ENCODE measurements at places on chromosomes 12 and 14.

GRCh38 chr14:34971801-34972200 is 11.0 kb upstream of the SRP54 start:
- no peak for DNase-seq

DNA sequence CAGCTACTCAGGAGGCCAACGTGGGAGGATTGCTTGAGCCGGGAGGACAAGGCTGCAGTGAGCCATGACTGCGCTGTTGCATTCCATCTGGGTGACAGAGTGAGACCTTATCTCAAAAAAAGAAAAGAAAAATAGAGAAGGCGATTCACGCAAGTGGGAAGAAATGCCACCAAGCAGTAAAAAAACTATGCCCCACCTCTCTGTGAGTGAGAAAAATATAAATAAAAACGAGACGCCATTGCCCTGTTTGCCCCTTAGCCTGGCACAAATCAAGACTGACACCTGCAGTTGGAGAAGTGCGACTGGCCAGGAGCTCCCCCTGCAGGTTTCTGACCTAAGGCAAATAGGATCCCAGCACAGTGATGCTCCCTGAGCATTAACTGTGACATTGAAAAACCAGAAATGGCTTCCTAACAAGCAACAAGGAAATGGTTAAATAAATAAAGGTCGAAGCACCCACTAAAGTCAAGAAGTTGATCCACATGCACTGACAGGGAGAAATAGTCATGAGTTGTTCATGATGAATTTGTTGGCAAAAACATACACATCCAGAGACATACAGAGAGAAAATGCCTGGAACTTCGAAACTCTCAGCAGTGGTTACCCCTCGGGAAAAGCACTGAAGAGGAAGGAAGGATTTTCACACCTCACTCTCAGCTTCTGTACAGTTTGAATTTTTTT is 21.1 kb downstream of the GSC start:
- peak; percentile 49 for DNase-seq

DNA sequence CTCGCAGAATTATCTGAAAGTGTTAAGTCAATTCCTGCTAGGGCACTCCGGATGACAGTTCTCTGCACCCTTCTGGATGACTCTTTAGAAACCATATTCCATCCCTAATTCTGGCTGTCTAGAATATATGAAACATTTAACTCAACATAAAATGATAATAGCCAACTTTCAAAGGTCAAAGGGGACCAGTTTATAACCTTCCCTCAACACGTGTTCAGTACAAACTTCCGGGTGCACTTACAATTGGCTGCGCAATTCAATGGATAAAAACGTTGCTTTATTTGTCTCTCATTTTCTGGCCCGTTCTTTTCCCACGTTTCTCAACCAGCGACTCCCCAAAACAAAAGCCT is 1.3 kb downstream of the SBNO1 start:
- DNase-seq = peak; percentile 39

- no peak for DNase-seq
These were observed 850 bp downstream of the SMOC1 start for GRCh38 chr14:69880044-69880487.

DNA sequence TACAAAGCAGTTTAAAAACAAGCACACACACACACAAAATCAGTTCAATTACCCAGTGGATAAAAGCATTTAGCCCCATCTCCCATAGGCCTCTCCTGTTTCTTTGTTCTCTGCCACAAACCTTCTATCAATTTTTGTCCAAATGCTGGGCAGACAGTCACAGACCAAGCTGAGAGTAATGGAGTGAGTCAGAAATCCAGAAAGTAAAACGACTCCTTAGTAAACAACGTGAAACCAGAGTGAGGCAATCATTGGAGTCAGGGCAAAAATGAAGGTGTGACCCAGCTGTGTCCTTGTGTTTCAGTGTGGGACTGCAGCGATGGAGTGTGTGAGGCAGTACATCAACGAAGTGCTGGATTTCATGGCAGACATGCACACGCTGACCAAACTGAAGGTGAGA is 102.0 kb downstream of the PRIMA1 start:
- no peak for DNase-seq

DNA sequence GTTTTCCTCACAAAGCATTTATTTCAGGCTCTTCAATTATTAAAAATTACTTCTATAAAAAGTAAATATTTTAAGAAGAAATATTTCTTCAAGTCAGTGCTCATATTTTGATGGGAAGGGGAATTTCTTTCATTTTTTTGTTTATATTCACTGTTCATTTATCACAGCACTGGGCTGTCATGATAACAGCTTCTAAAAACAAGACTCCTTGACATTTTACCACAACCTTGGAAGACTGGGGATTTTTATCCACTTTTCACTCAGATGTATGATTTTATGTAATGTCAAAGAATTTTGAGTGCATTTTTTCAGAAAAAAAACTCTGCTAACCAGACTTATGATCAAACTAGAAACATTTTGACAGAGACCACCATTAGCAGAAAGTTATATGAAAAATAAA is 149.7 kb downstream of the PHLDA1 start:
- no peak for DNase-seq

DNA sequence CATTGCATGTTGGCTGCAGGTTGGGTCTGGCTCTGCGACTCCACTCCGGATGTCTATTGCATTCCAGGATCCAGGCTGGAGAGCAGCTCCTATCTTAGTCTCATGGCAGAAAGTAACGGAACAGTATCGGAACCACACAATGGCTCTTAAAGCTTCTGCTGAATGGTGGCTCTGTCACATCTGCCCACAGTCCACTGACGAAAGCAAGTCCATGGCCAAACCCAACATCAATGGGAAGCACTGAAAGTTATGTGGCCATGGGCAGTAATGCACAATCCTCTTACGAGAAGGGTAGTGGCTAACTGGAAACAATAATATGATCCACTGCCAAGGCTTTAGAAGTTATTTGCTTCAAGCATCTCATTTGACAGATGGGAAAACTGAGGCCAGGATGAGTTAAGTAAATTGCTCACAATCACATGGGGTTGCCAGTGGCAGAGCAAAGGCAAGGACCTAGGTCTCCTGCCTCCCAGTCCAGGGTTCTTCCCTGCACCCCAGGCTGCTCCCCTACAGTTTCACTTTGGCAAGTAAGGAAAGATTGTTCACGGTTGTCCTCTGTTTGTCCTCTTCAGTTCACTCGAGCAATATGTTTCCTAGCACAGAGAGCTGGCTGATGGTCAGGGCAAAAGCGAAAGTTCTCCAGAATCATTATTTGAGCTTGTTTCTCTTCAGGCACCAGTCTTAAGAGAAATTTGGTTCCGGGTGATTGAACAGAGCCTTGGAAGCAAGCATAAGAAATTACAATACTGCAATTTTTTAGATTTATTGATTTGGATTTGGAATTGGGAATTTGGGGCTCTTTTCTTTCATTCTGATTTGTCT is 54.2 kb downstream of the CKAP4 start:
- no peak for DNase-seq

GRCh38 chr14:50776522-50776921 is 54.4 kb downstream of the NIN start:
- no peak for DNase-seq

DNA sequence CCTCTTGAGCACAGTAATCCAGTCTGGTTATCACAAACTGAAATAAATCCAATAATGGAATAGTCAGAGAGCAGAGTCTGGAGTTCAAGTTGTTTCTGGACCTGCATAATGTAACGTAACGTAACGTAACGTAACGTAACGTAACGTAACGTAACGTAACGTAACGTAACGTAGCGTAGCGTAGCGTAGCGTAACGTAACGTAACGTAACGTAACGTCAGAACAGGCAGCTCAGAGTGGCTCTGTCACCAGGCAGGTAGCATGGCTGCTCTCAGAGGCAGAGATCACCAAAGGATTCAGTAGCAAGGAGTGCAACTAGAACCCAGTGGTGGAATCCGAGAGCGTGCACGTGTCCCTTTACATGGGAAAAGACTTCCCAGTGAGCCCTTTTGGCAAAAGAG is 85.7 kb upstream of the USP44 start:
- DNase-seq = no peak

DNA sequence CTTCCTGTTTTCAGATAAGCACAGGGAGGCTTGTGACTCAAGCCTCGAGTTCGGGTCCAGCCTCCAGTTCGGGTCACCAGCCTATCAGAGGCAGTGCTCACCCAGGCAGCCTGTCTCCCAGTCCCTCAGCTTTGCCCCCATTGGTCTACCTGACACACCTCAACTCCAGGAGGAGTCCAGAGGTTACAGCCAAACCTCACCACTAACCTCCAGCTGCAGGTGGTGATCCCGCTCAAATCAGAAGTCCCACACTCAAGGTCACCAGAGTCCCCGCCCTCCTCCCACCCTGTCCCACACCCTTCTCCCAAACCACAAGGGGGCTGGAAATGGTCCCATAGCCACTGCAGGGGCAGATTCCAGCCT is 42.1 kb downstream of the KDM2B start:
- peak; percentile 74 for DNase-seq

DNA sequence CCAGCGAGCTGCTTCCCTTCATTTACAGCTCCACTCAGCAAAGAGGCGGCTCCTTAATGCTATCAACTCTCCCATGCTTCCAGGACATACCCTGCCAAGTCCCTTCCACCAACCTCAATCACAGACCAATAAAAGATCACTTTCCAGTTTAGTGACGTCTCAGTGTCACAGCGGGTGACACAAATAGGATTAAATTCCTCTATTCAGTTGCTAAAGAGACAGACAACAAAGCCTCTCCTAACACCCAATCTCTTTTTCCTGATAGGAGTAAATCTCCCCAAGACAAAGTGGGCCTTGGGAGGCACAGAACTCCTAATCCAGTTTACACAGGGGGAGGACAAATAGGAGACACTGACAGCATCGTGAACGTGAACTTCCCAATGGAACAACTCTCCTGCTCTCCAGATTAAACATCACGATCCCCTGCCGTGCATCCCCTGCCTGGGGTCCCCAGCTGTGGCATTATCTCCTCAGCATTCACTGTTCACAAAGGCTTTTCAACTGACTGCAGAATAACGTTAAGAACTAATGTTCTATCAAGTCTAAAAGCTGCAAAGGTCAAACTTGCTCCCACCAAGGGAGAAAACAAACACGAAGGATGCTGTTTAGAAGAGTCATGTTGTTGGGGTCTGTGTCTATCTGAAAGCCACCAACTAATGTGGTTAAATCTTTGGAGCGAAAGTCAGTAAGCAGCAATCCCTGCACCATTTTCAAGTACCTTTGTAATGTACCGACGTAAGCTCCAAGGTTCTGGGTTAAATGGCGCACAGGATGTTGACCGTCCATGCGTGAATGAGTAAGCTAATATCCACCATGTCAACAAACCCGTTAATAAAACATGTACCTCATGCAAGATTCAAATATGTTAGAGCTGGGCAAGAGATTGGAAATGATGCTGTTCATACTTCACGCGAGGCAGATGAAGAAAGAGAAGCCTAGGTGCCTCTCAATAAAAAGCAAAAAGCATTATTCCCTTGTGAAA is 31.5 kb downstream of the TMEM132D start:
- DNase-seq = no peak

DNA sequence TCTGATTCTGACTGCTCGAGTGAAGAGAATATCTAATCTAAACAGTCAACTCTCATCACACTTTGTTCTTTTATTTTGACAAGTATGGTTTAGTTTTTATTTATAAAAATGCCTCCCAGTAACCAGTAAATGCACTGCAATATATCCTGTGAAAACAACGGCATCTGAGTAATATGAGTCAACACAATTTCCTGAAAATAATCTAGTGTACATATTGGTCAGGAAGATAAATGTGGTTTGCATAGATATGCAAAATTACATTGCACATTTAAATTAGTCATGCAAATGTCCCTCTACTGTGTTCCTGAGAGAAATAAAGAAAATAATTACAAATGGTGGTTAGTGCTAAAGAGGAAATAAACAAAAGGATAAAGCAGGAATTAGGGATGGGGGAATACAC is 1190.7 kb upstream of the SEL1L start:
- DNase-seq = no peak

GRCh38 chr14:49923442-49923841 is 30.6 kb downstream of the ARF6 start:
- no peak for DNase-seq

DNA sequence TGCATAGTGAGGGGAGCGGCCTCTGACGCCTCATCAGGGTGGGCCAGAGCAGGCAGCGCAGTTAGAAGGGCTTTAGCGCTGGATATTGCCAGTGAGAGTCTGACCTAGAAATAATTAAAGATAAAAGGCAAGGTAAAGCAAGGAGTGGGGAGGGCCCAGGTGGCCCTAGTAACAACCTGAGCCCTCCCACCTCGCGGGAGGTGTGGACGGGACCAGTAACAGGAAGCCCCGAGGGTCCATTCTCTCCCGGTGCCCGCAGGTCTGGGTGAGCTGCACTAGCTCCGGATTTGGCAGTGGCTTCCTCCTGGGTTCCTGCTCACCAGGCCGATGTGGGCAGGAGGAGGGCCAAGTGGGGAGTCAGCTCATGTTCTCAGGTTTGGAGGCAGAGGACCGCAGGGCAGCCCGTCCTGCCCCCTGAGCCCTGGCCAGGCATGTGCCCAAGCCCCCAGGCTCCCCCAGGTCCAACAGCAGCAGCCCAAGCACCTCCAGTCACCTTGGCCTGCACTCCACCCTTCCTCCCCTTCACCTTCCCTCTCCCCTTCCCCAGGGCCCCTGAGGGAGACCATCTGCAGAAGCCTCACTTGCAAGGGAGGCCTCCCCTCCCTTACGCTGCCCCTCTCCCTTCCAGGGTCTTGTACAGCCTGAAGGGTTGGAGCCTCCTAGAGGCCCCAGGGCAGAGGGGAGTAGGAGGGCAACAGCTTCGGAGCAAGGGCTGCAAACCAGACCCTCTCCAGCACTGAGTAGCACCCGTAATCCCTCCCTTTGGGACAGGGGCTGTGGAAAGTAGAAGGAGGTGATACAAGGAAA is 144.3 kb upstream of the FKBP4 start:
- DNase-seq = no peak

GRCh38 chr12:126953365-126953889 is 1313.5 kb upstream of the TMEM132C start:
- no peak for DNase-seq

DNA sequence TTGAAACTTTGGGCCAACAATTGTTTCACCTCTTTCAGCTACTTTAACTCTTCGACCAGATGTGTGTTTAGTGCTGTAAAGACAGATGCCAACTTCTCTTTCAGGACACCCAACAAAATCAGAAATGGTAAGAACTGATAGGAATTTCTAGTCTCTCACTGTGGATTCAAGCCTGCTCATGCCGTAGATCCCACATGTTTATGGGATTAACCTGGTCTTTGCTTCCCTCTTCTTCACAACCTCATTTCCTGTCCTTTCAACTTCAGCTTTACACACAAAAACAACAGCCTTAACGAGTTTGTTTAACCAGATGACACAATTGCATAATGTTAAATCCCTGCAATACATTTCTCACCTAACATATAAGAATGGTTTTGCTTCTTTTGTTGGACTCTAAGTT is 1031.9 kb upstream of the LRFN5 start:
- no peak for DNase-seq
